ENCODE measurements at places on chromosomes 5 and 9.
A peak's percentile ranks its signal among the peaks of the same experiment; 100 is the strongest.

- DNase-seq = no peak
These were observed 218.3 kb downstream of the PBX3 start for GRCh38 chr9:125965477-125965876.

- no peak for DNase-seq
These were observed 82.0 kb downstream of the WNK2 start for GRCh38 chr9:93265972-93266371.

DNA sequence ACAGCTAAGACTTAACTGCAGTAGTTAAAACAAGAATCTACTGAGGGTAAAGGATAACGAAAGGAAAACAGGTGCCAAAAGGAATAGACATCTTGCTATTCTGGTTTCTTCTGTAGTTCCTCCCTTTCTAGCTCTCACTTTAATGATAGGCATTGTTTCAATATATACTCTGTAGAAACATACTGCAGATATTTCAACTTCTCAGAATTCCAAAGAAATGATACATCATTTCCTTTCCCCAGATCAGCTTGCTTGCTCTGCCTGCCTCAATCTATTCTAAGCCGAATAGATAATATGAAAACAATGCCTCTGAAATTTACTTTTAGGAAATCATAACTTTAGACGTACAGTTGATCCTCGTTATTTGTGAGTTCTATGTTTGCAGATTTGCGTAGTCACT, 46.3 kb downstream of the ACO1 start:
- no peak for DNase-seq

DNA sequence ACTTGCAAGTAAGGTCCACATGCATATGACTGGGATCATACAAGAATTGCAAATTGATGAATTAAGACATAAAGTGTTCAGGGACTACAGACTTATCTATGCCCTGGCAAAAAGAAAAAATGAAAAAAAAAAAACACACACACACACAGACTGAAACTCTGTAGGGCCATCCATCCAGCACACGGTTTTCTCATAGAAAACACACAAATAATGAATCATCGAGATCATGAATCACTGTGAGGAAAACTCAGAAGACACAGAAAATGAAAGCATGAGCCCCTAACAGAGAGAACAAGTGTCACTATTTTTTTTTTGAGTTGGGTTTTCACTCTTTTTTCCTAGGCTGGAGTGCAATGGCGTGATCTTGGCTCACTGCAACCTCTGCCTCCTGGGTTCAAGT, 185.2 kb downstream of the IRX2 start:
- DNase-seq = no peak

DNA sequence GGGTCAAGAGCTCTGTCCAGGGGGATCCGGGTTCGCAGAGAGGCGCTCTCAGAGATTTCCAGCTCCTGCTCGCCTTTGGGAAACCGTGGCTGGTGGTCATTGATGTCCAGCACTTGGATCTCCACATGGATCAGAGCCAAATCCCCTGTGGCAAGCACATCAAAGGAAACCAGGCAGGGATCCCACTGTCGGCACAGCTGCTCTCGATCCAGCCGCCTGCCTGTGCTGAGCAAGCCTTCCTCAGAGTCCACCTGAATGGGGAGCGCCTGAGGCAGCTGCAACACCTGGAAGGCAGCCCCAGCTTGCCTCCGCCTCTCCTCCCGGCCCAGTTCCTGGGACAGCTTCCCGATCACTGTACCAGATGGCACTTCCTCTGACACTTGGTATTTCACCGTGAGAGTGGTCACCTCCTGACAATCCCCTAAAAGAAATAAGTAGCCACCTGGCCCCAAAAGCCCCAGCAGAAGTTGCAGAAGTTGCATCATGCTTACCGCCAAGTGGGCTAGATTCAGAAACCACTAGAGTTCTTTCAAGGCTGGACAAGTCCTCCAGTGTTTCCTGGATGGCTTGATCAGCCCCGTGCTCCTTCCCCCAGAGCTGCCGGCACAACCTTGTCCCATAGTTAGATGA, 520 bp downstream of the PCDH12 start:
- DNase-seq = no peak

GRCh38 chr5:64646169-64646568, 44.1 kb upstream of the SHISAL2B start:
- DNase-seq = no peak

GRCh38 chr5:75547812-75548211, 36.1 kb downstream of the POLK start:
- no peak for DNase-seq

DNA sequence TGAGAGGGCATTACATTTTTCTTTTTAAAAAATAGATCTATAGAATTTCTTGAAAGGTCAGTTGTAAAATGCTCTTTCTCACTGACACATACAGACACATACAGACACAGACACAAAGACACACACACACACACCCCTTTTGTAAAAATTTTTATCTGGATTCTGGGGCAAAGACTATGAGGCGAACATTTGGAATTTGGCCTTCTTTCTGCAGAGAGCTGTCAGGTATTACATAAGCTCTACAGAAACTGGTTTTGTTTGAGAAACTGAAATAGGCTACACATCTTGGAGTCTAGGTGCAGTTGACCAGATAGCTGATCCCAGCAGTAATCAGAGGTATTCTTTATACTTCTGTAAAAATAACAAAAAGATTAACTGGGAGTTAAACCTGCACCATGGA, 315.9 kb upstream of the RPS23 start:
- no peak for DNase-seq

GRCh38 chr5:17021602-17021932, 85.5 kb upstream of the MYO10 start:
- no peak for DNase-seq

DNA sequence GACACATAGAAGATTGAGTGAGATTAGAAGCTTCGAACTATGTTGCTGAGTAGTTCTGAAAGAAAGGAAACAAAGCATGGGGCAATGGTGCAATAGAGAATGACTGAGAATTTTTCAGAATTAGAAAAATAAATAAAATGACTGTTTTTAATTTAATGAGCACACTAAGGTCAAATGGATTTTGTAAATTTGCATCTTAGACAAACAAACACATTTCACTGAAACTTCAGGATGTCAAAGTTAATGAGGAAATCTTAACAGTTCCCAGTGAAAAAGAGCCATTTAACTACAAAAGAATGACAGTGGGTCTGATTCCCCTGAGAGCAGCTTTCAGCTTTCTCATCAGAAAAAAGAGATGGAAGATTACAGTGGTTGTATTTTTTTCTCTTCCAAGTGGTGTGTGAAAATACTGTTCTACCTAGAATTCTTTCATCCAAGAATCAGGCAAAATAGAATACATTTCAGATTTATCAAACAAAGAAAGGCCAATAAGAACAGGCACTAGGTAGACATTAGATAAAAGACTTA, 591.9 kb downstream of the SEMA5A start:
- no peak for DNase-seq

- no peak for DNase-seq
These were observed 128.3 kb downstream of the SLC28A3 start for GRCh38 chr9:84212246-84212645.

DNA sequence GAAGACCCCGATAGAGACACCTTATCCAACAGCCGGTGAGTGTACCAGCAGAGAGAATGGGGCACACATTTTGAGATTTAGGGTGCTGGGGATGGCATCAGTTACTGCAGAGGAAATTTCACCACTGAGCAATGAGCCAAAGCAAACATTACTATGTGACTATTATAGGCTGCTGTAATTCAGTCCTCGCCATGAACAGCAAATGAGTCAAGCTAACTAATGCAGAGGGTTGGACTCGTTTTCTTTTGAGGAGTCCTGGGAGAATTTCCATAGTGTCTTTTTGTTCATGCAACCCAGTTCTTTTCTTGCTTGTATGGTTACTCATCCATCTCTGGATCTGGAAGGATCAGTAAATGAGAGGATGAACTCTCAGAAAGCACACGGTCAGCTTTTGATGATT, 323.8 kb downstream of the PSAT1 start:
- DNase-seq = no peak

GRCh38 chr5:74370168-74370567, 270.4 kb downstream of the ENC1 start:
- no peak for DNase-seq

DNA sequence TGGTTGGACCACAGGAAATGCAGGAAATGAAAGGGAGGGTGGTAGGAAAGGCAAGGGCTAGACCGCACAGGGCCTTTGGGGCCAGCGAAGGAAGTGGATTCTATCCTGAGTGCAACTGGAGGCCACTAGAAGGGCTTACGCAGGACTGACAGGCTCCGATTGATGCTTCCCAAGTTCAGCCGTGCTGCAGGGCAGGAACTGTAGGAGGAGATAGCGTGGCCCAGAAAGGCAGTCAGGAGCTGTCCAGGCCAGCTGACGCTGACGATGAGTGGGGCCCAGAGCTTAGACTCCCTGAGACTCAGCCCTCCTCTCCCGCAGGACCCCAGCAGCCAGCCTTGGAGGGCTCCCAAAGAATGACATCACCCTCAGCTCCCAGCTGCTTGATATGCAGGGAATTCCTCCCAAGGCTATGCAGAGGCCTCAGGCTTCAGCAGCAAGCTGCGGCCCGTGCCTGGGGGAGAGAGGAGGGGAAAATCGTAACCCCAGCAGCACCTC, 48.8 kb downstream of the KCNIP1 start:
- peak; percentile 80 for DNase-seq

DNA sequence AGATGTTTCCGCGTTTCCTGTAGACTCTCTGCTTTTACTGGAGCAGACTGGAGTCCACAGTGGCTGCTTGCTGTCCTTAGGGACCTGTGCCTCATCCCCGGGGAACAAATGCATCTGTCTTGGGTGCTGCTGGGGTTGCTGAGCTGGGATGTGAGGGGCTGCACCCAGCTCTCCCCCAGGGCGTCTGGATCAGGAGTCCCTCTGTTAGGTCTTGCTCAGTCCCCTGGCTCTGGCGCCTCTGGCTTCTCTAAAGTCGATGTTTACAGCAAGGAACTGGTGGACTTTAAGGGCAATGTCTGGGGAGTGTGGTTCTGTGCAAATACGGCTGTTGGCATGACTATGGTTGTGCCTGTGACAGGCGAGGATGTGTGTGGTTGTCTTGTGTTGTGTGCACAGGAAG, 91.4 kb downstream of the CACNA1B start:
- no peak for DNase-seq

- DNase-seq = no peak
These were observed 51.8 kb downstream of the MEGF10 start for GRCh38 chr5:127342364-127342763.

- DNase-seq = no peak
These were observed 279.8 kb downstream of the FSTL4 start for GRCh38 chr5:133332439-133333024.

DNA sequence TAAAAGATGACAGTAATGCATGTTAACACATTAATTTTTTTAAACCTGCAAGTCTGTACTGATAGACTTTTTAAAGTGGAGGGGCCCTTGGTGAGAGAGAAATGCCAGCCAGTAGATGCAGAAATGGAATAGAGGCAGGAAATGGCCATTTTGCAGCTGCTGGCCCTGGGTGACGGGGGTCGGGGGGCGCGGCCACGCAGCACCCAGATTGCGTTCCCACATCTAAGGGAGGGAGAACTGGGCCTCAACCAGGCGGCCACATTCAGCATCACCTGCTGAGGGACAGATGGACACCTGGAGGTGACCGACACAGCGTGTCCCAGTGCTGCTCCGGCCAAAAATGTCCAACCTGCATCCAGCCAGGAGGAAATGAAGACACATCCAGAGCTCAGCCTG, 6.3 kb upstream of the CLIC3 start:
- DNase-seq = no peak

DNA sequence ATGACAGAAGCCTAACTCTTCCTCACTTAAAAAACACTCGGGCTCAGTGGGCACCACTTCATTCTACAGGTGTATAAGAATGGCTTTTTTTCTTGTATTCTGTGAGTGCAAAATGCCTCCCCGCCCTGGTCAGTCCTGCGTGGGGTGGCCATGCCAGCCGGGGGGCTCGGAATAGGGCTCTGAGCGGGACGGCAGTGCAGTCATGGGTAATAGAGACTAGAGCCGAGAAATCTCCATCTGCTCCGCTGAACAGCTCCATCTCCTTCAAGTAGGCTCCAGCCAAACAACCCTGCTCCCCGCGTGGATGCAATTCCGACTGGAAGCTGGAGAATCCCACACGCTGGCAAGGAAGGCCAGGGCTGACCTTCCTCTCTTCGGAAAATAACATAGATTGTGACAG, 317.0 kb upstream of the IRX4 start:
- no peak for DNase-seq

DNA sequence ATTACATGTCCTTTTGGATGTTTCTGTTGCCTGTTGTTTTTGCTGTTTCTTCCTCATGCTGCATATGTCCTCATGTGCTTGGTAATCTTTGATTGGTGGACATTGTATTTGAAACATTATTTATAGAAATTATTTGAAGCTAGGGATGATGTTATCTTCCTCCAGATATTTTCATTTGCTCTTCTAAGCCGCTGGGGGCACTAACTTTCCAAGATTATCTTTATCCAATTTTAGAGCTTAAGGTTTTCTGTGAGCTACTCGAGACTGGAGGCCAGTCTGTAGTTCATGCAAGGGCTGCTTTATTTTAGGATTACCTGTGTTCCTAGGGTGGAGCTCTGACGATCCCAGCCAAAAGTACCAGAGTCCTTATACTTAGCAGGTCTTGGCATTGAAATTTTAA, 40.9 kb downstream of the STX17 start:
- DNase-seq = no peak

DNA sequence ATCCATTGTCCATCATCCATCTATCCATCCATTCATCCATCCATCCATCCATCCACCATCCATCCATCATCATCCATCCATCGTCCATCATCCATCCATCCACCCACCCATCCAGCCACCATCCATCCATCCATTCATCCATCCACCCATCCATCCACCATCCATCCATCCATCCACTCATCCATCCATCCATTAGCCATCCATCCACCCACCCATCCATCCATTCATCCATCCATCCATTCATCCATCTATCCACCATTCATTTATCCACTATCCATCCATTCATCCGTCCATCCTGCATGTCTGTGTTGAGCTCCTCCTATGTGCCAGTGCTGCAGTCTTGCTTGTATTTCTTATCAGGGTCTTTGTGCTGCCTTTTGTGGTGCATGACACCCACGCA, 44.2 kb downstream of the COL5A1 start:
- no peak for DNase-seq

DNA sequence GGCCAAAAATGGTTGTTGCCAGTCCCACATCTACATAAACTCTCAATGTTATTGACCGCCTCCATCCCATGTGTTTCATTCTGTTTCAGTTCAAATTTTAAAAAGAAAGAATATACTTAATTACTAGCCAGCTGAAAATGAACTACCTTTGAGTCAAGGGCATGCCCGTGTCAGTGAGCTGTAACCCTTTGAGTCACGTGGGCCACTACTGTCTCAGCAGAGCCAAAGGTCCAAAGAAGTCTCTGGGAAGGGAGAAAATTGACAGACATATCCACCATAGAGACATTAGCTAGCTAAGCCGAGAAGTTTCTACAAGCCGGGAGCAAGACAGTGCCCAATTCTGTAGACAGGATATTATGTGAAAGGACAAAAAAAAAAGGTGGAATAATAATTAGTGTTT, 59.7 kb downstream of the NIM1K start:
- DNase-seq = no peak

DNA sequence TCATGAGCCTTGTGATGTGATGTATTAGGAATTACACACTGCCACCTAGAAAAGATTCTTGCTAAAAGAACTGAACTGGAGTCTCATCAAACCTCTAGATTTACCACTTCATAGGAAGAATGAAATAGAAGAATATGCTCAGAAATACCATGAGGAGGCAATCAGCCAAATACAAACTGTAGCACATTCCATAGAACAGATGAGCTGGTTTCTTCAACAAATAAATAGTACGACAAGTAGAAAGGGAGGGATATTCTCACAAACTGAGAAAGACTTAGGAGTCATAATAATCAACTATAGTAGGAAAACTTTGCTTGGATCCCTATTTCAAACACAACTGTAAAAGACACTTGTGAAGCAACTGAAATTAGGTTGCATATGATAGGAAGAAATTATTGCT, 15.4 kb downstream of the PLGRKT start:
- DNase-seq = no peak

GRCh38 chr9:36572515-36573418, at the start of gene MELK:
Gene MELK, plus strand, starts transcription at chr9:36572895. Its CDS starts 8,787 bp downstream, at chr9:36581682.
- peak; percentile 59 for DNase-seq
